ENCODE measurements at places on chromosomes 3 and 15.

GRCh38 chr3:159764490-159765029, 224.1 kb upstream of the IL12A start:
- no peak for DNase-seq

- DNase-seq: no peak
These were observed 14.3 kb downstream of the TOMM70 start for GRCh38 chr3:100386437-100387074.

DNA sequence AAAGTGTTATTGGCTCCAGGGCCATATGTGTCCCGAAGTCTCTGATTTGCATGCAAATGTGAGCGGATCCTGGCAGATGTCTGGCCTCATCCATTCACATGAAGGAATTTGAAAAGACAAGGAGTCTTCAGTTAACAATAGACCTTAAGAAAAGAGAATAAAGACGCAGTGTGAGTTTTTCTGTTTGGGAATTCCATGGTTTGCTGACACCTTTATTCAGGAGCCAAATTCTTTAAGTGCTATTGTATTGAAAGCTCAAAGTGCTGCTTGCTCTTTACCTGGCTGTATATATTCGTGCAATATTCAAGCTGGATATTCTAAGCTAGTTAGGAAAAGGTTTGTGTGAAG, 2.2 kb downstream of the LRRN1 start:
- DNase-seq: no peak

- DNase-seq: no peak
These were observed 608.8 kb downstream of the ROBO2 start for GRCh38 chr3:77648664-77649063.

- no peak for DNase-seq
These were observed 51.9 kb downstream of the DENND4A start for GRCh38 chr15:65740148-65740547.

Data from activated CD8-positive, alpha-beta memory T cell treated with anti-CD3 and anti-CD28 coated beads for 48 hours (primary cell).